ENCODE measurements at places on chromosomes 16 and 17.

GRCh38 chr17:63086483-63087185 is 120.6 kb downstream of the TANC2 start:
- no peak for DNase-seq

DNA sequence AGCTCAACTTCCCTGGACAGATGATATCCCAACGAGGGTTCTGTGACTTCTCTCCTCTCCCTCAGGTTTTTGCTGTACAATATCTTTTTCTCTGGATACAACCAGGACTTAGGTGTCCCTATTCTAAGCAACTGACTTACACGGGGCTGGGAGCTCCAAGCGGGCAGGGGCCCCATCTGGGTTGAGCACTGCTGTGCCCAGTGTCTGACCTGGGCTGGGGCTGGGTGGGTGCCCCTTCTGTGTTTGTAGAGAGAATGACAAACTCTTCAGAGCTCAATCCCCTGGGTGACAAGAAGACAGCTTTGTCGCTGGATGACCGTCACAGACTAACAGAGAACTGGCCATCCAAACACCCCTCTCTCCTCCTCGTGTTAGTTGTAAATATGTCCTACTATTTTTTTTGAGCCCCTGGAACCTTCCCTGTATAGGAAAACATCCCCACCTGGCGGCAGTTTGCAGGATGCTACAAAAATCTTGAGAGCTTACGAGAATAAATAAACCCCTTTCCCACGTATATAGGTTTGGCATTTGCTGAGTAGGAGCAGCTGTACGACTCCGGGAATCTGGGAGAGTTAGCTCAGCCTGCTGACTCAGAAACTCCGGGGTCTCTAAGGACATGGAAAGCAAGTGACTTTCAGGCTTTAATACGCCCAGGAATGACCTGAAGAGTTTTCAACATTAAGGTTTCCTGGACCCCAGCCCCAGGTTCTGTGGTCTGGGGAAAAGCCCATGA is 23.7 kb upstream of the RCVRN start:
- DNase-seq = no peak

DNA sequence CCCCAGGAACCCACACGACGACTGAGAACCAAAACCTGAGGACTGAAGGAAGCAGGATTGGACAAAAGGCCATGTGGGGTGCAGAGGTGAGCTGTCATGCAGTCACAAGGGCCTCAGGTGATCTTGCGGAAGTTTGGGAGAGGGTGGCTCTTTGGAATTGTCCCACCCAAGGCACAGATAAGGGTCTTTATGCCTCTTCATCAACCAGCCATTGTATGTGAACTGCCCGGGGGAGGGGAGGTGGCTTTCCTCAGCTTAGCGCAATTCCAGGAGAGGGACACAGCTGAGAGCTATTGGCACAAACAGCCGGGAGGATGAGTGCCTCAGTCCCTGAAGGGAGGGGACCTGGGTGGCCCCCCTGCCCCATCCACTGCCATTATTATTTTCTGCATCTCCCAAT is 55.1 kb upstream of the PHOSPHO1 start:
- DNase-seq = no peak

DNA sequence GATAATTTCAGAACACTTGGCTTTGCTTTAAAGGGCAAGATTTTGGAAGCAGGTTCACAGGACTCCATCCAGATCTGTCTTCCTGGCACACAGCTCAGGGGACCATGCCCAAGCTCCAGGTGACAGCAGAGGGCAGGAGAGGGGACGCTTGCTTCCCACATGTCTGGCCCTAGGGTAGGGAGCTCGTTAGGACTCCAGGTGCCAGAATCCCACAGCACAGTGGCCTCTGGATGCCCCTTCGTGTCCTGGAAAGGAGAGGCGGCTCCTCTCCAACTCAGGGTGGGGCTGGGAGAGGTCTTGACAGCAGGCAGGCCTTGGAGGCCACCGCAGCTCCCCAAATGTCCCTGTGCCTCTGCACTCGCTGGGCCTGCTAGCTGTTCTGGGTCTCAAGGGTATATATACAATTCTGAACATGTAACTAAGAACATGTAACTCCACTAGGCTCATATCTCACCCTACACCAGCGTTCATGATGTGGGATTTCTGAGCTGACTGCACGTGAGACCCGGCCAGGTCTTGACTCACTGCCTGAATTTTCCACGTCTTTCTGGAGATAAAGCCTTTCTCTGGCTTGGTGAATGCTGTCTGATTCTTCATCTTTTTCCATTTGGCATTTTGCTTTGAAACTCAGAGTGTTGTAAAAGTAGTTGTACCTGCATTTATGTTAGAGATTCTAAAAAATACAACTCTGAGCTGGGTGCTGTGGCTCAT is 52.8 kb downstream of the MARCHF10 start:
- no peak for DNase-seq

GRCh38 chr16:88491560-88492310 is 38.7 kb downstream of the ZFPM1 start:
- DNase-seq = no peak

DNA sequence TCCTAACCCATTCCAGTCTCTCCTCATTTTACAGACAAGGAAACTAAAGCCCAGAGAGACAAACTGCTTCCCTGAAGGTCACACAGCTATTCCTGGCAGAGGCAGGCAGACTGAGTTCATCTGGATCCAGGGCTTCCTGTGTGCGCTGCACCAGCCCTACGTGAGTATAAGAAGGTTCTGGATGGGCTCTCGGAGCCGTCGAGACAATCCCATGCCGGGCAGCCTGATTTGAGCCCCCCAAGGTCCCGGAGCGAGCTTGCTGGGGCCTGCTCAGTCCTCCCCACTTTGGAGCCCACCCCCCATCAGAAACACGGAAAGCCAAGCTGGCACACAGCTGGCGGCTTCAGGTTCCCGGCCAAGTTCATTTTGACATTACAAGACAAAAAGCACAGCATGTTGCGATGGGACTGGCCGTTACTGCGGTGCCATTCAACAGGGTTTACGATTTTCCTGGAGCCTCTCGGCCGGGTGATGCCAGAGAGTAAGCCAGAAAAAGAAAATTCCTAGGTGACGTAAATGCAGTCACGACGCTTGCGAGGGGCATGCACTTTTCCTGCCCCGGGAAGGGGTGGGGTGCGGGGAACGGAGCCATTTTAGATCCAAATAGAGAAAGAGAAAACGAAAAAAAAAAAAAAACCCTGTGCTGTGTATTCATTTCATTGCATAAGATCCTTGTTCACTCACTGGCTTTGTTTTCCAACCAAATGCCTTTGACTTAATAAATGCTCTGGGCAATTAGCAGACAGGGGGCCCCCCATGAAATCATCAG is 167.1 kb upstream of the FOXF1 start:
- peak; percentile 36 for DNase-seq

DNA sequence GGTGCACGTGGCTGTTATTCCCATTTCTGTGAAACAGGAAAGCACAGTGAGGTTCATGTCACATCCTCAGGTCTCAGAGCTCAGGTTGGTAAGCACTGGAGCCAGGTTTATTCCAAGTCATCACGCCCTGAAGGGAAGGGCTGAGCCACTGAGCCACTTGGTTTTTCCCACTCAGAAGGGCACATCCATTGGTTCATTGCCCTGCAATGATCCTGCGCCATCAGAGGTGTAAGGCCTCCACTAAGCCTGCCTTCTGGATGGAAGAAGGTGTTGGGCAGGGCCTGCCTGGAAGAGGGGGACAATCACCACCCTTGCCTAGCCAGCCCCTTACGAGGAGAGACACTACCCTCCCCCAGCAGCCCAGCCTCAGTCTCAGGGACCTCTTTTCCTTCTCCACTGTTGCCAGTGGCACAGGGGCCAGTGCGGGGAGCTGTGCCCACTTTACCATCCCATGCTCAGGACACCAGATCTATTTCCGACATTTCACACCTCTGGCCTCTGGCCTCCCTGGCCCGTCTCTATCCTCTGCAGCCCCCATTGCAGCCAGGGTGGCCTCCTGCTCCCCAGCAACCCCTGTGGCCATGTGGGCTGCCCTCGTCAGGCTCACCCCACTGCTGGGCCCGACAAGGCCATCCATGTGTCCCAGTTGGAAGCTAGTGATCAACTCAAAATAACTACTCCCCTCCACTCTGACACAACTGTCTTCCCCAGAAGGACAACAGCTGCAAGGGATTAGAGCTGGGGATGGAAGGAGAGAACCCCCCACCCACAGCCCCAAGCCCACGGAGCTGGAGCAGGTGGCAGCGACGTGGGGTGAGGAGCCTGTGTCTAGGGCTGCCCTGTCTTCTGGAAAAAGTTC is 29.9 kb downstream of the CFAP20 start:
- no peak for DNase-seq

DNA sequence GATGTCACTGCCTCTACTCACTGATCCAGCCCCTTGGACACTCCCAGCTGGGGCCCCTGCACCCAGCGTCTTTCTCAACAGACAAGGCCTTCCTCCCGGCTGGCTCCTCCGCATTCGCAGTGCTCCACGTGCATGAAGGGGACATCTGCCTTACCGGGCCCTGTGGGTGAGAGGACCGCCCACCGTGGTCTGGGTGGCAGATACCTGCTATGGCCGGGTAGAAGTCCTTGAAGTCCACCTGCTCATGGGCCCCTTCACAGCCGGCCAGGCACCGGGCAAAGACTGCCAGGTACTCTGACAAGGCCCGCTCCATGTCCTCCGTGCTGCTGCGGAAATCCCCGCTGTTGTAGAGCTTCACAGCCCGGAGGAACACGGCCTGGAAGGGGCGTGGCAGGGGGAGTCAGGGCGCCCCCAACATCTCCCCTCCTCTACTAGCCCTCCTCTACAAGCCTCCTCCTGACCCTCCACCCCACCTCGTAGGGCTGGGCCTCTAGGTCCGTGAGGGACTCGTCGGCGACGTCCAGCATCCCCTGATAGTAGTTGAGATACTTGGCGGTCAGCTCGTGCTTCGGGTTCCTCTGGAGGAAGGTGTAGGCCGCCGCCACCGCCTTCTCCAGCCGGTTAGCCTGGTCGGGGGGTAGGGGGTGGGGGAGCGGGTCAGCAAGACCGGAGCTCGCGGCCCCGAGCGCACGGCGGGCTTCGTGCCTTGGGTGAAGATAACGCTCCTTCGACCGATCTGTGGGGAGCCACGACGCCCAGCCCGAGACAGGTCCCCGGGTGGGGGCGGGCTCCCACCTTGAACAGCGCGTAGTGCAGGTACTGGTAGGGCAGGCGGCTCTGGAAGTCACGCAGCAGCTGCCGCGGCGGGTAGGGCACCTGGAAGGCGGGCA is 845 bp downstream of the P3H4 start:
- no peak for DNase-seq

DNA sequence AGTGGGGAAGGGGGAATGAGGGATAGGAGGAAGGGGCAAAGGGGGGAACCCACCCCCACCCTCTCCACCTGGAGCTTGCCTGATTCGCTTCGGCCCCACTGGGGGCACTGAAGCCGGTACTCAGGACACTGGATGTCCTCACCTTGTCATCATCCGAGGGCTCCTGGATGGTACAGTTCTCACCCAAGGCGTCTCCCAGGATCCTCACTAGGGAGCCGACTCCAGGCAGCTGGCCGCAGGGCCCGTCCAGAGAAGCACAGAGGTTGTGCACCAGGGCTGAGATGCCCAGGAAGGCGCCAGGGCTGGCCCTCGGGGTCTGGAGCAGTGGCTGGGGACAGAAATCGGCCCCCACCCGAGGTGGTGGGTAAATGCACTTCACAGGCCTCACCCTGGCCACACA is 92.3 kb downstream of the LITAF start:
- DNase-seq = no peak

DNA sequence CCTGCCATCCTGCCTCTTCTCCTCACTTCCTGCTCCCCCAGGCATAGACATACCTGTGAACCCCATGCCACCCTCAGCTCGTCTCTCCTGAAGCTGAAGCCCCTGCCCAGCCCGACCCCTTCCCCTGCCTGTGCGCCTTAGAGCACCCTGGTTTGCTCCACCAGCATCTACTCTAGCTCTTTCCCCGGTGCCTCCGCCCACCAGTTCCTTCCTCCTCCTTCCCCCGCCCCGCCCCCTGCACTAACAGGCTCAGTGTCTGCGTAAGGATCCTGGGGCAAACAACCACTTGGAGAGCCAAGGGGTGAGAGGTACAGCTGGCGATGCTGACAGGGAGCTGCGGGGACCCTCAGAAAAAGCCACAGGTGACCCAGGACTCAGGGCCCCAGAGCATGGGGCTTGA is 1.9 kb downstream of the GPR142 start:
- no peak for DNase-seq

- no peak for DNase-seq
Measured at GRCh38 chr17:31510308-31511194, 119.1 kb downstream of the RAB11FIP4 start.

- peak; percentile 44 for DNase-seq
Measured at GRCh38 chr17:40191237-40192208, 14.3 kb downstream of the RAPGEFL1 start.

Data from thoracic aorta (tissue), 2 donors.